Activated naive CD8-positive, alpha-beta T cell treated with anti-CD3 and anti-CD28 coated beads, Interleukin-2, amount 10 ng/mL, durations not matched to agents 7 days and 5 days (primary cell): ENCODE measurements at places on chromosomes 1 and 21. TPM values are rescaled to one million over a fixed set of nuclear protein-coding genes. Genes with fewer than 3 reads are reported as not detected.

The LPAR3 gene
- 4.2 TPM for total RNA-seq

The AZIN2 gene
- 16.6 TPM for total RNA-seq

The ALDH4A1 gene
- total RNA-seq, result 2.5 TPM

The SLAMF1 gene
- 41.3 TPM for total RNA-seq

The REN gene
- not detected for total RNA-seq

The AGT gene
- not detected for total RNA-seq

DNA sequence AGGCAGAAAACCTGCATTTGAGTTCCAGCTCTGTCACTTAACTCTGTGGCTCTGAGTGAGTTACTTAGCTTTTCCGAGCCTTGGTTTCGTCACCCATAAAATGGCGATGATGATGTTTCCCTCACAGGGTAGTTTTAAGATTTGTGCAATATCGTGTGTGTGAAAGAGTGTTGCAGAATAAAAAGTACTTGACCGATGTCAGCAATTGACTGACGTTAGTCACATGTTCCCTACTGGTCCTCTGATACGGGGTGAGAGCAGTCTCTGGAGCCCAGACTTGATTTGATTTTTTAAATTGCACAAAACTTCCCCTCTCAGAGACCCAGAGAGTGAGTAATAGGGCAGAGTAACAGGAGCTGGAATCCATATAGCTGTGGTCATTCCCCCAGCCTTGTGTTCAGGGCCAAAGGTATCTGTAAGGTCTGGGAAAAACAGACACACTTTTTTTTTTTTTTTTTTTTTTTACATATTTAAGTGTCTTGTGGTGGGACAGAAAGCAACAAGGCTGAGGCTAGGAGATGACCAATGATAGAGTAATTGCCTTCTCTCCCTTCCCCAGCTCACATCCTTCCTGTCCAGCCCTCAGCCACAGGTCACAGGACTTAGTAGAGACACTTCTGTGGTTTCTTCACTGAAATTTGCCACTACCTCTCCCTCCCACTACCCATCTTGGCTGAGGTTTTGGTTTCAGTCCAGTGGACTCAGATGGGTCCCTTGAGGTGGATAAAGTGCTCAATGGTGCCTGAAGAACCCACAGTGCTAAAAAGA lies 2.0 kb downstream of the FCER1G start:
- no peak for DNase-seq

GRCh38 chr1:227234998-227235405 lies 83.3 kb downstream of the CDC42BPA start:
- DNase-seq, result no peak

DNA sequence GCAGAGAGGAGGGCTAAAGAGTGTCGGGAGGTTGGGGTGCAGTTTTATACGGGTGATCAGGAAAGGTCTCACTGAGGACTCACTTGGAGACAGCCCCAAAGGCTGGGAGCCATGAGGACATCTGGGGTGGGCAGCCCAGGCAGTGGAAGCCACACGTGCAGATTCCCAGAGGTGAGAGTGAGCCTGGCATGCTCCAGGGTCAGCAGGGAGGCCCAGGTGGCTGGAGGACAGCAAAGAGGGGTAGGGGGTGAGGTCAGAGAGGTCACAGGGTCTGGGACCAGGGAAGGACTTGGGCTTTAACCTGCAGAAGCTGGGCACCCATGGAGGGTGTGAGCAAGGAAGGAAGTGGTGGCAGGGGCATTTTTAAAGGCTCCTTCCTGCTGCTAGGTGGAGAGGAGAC lies 481.7 kb downstream of the MATN1 start:
- no peak for DNase-seq

DNA sequence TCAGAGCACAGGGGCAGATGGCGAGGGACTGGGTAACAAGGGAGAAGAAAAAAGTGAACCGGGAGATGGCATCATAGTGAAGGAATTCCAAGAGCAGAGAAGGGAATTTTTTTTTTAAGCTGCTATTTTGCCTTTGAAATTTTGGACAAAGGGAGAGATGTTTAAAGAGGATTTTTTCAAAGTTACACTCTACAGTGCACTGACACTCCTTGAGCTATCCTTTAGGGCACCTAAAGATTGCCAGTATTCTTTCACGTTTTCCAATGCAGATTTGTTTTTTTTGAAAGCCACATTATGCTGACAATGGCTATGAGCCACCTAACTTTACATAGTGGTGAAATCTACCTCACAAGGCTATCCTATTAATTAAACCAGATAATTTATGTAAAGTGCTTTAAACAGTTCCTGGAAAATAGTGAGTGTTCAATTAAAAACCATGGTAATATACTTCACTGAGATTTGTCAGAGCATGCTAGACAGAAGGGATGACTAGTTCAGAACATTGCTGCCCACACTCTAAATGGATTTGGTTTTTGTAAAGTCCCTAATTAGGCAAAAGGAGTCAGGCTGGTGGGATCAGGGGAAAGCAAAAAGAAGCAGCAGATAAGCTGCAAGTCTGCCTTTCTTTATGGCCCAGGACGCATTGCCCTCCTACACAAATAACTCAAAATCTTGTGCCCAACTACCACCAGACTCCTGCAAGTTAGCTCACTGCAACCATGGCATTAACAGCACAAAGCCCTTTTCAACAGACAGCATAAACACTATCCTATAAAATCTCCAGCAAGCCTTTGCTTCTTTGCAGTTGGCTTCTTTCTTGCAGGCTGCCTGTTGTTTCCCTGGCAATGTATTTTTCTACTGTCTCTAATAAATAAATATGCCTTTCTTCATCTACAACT lies 53.9 kb downstream of the PRDX6 start:
- DNase-seq, result no peak

DNA sequence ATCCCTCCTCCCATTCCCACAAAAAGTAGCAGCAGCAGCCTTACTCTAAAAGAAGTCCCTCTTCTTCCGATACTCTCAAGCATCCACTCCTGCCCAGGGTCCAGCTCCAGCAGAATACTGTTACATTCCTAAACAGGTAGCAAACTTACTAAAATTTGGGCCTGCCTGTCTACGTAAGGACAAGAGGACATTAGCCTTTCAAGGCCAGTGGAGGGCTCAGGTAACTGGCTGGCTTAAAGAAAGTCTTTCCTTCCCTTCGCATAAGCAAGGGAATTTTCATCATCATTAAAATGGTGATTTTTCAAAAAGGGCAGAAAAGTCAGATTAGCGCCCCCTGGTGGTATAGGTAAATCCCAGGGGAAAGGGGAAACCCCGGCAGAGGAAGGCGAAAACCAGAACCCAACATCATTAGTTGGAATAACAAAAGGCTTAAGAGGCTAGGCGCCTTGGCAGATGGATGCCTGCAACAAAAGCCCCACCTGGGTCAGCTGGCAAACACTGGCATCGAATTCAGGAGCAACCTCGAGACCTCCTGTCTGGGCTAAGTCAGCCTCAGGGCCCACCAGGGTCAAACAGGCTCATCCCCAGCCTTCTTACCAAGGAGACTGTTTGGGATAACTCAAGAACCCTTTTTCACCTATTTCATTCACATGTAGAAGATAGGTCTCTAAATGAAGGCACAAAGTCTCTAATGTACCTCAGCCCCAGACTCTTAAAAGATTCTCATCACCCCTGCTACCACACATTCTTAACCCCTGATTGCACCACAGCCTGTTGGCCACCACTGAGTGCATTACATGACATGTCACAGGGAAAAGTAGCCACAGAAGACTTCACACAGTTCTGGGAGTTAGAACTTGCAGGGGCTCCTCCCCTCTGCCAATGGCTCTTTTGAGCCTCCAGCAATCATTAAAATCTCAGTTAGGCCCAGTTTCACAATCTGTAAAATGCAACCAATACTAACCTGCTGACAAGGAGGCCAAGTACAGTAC lies 36.7 kb downstream of the ERI3 start:
- no peak for DNase-seq

DNA sequence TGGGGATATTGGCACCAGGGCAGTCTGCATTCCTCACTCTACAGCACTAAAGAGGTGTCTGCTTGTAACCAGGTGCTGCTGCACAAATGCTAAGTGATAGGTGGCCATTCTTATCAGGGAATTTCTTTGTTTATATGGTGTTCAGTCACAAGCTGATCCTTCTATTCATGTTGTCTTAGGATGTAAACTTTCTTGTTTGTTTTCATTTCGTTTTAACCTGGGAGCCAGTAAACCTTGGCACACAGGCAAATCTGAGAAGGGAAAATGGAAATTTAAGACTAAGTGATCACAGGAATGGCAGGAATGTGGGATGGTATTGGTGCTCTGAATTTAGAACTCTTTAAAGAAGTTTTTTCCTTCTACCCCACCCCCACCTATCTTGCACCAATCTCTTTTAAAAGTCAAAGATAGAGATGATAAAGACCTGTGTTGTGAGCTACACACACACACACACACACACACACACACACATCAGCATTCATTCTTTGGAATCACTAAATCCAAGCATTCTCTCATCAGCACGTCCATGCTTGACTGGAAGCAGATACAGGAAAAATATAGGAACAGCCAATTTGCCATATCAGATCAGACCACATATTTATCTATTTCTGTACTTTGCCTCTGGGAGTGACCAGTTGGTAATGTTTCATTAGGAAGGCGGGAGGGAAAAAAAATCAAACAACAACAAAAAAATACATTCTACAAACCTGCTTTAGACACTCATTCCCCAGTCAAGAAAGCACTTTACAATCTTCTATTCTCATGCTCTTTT lies 451.4 kb upstream of the ADGRL2 start:
- no peak for DNase-seq

DNA sequence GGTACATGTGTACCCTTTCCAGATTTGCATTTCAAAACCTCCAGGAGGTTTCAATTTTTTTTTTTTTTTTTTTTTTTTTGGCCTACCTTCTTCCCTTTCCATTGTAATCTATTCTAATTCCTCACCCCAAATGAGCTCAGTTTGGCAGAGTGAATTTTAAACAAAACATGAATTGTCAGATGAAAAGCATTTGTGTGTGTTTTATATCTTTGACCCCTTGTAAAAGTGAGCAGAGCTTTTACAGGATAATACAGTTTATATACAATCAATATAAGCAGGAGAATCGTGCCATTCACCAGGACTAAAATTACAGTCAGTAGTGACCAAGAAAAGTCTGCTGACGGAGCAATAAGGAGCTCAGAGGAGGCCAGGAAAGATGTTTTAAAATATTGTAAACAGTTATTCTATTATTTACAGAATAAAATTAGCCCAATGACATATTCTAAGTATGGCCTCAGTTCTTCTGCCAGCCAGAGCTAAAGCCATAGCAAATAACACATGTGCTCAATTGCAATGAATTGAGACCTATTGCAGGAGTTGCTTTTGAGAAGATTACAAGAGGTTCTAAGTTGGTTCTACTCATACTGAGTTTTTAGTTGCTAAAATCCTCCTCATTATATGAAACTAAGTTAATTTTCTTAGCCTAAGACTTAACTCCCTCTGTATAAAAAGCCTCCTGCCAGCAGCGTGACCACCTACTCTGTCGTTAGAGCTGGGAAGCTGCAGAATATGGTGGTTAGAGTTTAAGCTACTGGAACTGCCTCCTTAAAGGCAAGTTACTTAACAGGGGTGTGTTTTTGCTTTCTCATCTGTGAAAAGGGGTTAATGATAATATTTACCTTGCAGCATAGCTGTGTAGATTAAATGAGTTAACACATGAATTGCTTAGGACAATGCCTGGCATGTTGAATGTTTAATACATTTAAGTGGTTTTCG lies 50.8 kb upstream of the ZNF326 start:
- DNase-seq, result no peak
